Activated naive CD8-positive, alpha-beta T cell treated with anti-CD3 and anti-CD28 coated beads, Interleukin-2, amount 50 U/mL, for 24 hours (primary cell): ENCODE measurements at places on chromosomes 6 and 20.

GRCh38 chr6:46961232-46961631 is 39.5 kb upstream of the ADGRF5 start:
- no peak for DNase-seq

DNA sequence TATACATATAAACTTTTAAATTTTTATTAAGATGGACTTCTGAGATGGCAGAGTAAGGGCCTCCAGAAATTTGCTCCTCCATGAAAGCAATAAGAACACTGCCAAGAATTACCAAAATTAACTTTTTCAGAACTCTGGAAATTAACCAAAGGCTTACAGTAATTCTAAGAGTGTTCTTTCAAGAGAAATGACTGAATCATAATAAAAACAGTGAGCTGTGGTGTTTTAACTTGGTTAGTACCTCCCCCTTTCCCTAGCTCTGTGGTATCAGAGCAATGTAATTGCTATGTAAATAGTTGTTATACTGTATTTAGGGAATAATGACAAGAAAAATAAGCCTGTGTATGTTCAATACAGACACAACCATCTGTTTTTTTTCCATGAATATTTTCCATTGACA is 19.0 kb downstream of the HECA start:
- no peak for DNase-seq

- DNase-seq: no peak
Measured at GRCh38 chr6:74570044-74570443, 635.8 kb downstream of the COL12A1 start.

- DNase-seq: no peak
Measured at GRCh38 chr20:48841875-48842529, 14.2 kb upstream of the PREX1 start.

DNA sequence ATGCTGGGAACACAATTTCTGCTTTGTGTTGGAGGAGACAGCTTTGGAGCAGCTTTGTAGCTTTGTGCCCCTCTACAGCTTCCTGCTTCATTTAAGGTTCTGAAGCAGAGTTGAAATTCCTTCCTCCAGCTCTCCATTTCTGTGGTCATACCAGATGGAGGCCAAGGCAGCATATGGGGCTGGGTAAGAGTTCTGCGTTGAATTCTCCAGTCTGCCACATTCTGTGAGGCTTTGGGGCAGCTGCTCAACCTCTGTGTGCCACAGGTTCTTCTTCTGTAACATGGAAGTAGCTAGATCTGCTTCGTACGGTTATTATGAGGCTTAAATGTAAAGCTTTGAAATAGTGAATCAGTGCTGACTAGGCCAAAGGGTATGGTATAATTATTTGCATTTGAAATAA is 2.9 kb upstream of the TRIM26 start:
- DNase-seq: no peak

DNA sequence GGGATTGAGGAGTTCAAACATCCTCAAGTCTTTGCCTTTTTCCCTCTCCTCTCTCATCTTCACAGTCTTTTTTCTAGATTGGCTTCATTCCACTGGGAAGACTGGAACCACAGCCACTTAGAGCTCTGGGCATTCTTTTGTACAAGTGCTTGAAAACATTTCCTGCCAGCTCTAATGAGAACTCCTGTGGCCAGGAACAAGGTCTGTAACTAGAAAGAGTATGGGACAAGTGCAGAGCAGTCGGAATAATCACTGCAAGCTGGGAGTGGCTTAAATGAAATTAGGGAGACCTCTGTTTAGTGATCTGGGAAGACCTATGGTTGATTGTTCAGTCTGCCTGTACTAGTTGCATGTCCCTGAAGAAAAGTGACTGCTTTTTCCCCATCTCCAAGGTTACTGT is 41.0 kb upstream of the SMIM8 start:
- DNase-seq: no peak

GRCh38 chr20:29079769-29080690 is 2177.4 kb upstream of the DEFB115 start:
- DNase-seq: no peak
